ENCODE measurements at places on chromosomes 4 and X.

DNA sequence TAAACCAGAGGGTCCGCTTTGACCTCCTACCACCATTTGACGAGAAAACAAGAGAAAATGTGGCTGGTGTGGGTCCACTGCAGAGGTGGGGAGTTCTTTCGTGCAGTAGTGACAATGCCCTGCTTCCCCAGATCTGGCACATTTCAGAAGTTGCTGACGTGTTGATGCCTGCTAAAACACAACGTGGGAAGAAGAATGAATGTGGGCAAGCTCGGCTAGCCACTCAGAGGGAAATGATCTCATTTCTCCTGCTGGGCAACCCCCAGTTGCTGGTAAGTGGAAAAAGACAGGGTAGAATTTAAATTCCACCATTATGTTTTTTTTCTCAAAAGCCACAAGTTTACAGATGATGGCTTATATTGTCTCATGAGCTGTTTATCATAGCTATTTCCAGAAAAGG is 77.9 kb downstream of the LUZP4 start:
- no peak for DNase-seq

DNA sequence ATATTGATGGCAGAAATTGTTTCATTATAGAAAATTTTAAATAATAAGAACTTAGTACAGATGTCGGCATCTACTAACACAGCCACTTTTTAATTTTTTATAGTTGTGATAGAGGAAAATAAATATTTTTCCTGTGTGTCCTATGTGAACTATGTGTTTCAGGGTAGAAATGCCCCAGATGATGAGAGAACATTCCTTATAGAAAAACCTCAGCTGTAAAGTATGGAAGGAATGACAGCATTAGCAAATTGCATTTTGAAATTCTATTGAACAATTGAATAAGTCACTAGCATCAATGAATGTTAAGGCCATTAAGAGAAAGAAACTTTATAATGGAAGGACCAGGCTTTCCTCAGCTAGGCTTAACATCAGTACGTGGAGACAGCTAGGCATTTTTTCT is 149.2 kb downstream of the CFAP299 start:
- DNase-seq, result no peak

DNA sequence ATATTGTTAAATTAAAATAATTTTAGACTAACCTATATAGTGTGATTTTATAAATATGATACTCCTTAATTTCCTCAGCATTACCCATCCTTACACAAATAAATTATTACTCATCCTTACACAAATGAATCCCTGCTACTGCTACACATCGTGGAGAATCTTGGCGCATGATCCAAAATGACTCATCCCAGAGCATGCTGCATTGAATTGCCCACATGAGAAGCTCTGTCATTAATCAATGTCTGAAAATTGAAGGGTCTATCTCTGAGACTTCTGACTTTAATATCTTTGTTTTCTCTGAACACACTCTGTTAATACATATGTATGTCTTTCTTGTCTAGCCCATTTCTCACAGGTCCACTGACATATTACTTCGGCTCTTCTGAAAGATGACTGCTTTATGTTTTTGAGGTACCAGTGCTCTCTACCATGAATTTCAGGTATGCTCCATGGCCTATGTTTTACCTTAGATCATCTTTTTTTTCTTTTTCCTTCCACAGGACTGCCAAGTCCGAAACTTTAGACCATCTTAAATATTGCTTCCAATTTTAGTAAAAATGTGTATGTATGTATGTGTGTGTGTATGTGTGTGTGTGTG is 15.7 kb upstream of the DUSP21 start:
- no peak for DNase-seq

DNA sequence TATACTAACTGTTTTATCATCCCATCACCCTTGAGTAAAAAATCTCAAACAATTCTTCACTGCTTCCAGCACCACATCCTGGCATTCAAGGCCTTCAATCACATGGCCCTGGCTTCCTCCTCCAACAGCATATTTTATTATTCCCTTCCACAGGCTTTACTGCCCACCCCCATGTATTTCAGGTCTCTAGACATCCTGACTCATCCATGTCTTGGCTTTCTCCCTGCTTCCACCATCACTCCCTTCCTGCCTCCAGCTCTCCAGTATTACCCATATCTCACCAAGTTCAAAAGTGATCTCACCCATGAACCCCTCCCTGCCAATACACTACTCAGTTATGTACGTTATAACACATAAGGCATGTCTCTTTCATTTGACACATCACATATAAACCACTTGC is 34.7 kb upstream of the PLAC1 start:
- no peak for DNase-seq

DNA sequence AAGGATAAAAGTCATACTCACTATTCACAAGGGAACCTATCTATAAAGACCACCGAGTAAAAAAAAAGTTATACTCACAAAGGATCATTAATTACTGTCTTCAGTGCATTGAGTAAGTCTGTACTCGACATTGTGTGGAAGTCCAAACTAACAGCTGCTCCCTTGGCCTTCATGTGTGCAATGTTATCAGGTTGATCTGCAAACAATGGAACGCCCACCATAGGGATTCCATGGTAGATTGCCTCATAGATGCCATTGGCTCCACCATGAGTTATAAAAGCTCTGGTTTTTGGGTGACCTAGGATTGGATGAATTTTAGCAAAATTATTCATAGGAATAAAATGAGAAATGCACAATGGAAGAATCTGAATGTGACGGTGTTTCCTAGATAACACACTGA is 10.6 kb downstream of the UGT2B4 start:
- no peak for DNase-seq

GRCh38 chr4:166827167-166827566 is 407.1 kb downstream of the SPOCK3 start:
- DNase-seq, result no peak

DNA sequence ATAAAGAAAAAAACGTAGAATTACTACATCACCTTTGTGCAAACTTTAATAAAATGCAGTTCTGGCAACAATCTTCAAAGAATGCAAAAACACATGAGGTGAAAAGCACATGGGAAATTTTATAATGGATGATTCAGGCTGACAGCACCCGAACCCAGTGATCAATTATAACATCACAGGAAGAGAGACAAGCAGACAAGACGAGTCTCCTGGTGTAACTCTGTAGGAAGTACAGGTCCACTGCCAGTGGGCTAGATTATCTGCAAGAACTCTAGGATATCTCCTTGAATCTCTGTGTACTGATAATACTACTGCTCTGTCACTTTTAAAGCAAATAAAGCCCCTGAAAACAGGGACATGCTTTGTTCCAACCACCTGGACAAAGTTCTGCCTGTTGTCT is 58.9 kb upstream of the NXF3 start:
- no peak for DNase-seq

DNA sequence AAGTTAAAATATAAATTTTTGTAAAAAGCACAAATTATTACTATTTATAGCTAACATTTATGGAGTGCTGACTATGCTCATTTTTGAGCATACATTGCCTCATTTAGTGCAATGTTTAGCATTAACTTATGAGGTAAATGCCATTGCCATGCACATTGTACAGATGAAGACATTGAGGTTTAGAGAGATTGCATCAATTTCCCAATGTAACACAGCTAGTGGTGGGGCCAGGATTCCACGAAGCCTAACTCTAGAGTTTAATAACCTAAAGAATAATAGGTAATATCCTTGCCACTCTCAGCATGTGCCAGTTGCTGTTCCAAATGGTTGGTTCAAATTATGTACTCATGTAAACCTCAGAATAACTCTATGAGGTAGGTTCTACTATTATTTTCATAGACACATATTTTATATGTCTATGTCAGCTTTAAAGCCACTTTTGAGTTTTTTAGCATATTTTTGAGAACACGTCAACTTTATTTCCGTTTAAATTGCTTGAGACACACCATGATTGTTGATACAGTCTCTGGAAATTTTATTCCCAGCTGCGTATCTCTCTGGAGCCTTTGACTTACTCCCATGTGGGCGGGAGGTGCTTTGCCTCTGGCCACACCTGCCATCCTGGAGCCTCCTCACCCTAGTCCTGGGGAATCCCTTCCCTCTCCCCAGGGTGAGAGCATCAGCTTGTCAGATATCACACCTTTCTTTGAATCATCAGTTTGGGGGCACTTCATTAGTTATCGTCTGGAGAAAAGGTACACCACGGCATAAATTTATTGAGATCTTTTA is 10.8 kb upstream of the ADH1A start:
- no peak for DNase-seq

DNA sequence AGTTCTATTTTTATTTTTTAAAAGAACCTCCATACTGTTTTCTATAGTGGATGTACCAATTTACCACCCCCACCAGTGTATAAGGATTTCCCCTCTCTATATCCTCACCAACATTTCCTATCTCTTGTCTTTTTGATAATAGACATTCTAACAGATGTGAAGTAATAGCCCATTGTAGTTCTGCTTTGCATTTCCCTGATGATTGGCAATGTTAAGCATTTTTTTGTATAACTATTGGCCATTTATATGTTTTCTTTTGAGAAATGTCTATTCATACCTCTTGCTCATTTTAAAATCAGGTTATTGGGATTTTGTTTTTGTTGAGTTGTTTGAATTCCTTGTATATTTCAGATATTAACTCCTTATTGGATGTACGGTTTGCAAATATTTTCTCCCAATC is 251.1 kb upstream of the HTR2C start:
- DNase-seq, result no peak

DNA sequence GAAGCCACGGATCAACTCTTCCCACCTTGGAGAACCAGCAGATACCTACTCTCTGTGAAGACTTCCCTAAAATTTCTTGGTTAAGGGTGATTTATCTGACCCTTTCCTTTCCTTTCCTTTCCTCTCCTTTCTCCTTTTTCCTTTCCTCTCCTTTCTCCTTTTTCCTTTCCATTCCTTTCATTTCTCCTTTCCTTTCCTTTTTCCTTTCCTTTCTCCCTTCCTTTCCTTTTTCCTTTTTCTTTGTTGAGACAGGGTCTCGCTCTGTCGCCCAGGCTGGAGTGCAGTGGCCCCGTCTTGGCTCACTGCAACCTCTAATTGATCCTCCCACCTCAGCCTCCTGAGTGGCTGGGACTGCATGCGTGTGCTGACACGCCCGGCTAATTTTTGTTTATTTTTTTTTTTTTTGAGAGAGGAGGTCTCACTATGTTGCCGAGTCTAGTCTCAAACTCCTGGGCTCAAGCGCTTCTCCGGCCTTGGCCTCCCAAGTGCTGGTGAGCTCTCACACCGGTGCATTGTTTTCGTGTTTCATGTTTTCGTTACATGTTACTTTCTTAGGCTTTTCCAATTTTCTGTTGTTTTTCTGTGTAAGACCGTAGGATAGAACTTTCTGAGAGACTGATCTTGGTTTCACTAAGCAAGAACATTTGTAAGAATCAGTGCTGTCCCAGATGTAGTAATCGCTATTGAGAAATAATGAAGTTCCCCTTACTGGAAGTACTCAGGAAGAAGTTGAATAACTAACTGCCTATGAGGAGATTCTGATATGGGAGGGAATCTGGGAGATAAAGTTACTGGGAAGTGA is 2.0 kb downstream of the TMEM165 start:
- no peak for DNase-seq

- no peak for DNase-seq
Measured at GRCh38 chr4:23904639-23905071, 14.8 kb upstream of the PPARGC1A start.

DNA sequence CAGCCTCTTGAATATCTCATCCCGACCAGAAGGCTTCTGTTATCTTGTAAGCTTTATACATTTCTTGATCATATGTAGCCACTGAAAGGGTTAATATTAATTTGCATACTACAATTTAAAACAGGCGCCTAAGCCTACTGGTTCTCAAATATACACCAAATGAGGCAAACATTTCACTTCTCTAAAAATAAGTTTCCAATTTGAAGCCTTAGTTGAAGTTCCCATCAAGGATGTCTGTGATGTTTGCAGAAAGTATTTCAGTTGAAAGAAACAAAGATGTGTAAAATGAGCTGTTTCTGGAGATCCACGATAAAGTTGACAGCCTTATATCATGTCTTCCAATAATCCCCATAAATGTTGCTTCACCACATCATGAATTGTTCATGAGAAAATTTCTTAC is 70.6 kb downstream of the KIT start:
- DNase-seq, result no peak

DNA sequence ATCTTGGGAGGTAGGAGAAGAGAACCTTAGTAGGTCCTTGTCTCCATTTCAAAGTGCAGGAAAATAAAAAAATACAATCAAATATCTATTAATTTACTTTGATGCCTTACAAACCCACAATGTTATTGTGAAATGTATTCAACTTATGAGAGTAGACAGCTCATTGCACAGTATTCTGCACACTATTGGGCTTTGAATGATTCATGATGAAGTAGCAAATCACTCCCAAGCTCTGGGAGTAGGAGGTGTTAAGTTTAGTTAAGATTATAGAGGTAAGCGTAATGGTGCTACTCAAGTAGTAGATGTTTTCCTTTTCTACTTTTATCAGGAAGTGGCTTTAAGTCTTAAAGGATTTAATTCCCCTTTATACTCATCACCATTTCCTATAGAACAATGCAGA is 32.8 kb upstream of the TMPRSS11A start:
- DNase-seq, result no peak

GRCh38 chrX:22320236-22320873 is 47.6 kb downstream of the CBLL2 start:
- DNase-seq, result no peak

DNA sequence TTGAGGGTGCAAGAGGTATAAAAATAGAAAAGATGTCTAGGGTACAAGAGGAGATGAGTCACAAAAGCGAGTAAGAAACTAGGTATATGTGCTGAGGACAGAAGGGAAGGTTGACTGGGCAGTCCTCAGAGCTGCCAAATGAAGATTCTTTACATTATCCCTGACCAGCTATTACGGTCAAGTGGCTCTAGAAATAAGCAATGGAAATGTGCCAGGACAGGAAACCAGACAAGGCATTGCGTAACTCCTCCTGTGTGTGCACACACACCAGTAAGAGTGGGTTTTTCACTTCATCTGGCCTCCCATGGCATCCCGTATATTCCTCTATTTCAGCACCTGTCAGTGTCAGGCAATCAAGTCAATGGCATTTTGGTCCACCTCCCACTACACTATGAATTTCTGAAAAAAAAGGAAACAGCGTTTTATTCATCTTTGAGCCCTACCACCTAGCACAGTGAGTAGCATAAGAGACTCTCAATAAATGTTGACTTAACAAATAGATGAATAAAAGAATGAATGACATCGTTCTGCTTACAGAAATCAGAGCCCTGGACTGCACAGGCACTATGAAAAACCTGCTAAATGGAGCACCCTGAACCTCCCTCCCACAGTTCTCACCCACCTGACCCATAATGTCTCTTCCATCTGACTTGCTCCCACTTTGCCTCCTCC is 62.6 kb upstream of the KLF3 start:
- no peak for DNase-seq

GRCh38 chr4:159283696-159284095 is 180.8 kb downstream of the RAPGEF2 start:
- no peak for DNase-seq

GRCh38 chr4:2261110-2261852 is 628 bp downstream of the MXD4 start:
- peak; percentile 30 for DNase-seq

DNA sequence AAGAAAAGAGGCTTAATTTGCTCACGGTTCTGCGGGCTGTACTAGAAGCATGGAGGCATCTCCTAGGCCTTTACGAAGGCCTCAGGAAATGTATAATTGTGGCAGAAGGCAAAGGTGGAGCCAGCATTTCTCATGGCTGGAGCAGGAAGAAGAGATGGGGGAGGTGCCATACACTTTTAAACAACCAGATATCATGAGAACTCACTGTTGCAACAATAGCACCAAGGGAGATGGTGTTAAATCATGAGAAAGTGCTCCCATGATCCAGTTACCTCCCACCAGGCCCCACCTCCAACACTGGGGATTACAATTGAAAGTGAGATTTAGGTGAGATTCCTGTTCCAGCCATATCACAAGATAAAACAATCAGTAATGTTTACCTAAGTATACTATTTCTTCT is 45.5 kb downstream of the MTHFD2L start:
- DNase-seq, result no peak

Measured in stimulated activated CD4-positive, alpha-beta T cell treated with anti-CD3 and anti-CD28 coated beads, Interleukin-1b, Interleukin-23, amount 100 ng/mL, for 1 hour (primary cell).